NCI-H69 (cell line): ENCODE measurements at places on chromosomes 4 and X.

GRCh38 chr4:125369098-125369497 lies 54.3 kb downstream of the FAT4 start:
- no peak for DNase-seq

DNA sequence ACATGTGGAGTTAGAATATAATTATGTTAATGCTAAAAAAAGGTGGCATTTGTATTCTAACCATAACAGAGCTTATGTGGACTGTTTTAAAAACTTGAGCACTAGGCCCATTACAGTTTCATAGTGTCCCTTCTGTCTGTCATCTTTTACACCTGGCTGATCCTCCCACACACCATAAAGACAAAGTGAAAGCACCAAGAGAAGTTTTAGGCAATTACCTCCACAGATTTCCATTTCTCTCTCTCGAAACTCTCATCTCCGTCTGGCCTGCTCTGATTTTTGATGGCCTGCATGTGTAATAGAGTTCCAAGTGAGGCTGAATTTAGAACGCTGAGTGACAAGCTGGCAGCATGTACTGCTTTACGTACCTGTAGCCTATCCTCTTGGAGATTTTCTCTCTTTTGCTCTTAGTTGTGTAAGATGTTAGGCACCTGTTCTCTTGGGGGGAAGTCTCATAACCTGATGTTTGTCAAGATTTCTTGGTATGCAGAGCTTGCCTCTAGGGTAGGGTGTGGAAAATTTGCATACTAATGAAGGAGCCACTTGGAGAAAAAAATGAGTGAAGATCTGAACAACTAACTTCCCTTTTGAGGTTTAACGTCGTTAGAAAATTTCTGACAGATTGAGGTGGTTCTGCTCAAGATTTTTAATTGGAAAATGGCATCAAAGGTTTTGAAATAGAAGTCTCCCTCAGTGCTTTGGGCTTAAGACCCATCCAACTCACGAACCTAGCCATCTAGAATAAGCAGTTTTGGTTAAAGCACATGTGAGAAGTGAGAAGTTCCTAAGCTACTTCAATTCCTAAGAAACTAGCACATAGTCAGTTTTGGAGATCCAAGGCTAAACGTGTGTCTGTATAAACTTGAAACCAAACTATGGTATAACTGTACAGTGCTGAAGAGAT lies 57.6 kb upstream of the RAP1GDS1 start:
- DNase-seq = no peak

GRCh38 chr4:6153874-6154273 lies 46.5 kb downstream of the JAKMIP1 start:
- DNase-seq = no peak

DNA sequence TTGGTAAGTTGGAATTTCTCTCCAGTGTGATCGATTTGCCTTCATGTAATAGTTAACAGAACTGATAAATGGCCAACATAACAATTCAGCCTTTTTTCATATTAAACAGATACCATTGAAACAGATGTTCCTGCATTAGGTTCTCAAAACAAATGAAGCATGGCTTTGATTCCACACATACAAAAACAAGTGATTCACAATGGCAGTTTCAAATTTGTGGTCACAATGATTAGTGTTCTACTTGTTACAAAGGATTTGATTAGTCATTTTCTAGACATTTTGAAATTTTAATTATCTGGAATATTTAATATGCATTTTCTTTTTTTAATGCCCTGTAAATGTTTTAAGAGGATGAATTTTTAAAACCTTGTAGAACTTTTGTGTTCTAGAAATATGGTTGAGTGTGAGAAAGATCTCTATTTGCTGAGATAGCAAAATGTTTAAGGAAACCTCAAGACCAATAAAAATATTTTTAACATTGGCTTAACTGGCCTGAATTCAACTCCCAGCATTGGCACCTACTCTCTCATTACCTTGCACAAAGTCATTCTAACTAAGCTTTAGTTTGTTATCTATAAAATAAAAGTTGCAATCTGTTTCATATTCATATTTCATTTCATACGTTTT lies 18.9 kb upstream of the GLRA3 start:
- no peak for DNase-seq

DNA sequence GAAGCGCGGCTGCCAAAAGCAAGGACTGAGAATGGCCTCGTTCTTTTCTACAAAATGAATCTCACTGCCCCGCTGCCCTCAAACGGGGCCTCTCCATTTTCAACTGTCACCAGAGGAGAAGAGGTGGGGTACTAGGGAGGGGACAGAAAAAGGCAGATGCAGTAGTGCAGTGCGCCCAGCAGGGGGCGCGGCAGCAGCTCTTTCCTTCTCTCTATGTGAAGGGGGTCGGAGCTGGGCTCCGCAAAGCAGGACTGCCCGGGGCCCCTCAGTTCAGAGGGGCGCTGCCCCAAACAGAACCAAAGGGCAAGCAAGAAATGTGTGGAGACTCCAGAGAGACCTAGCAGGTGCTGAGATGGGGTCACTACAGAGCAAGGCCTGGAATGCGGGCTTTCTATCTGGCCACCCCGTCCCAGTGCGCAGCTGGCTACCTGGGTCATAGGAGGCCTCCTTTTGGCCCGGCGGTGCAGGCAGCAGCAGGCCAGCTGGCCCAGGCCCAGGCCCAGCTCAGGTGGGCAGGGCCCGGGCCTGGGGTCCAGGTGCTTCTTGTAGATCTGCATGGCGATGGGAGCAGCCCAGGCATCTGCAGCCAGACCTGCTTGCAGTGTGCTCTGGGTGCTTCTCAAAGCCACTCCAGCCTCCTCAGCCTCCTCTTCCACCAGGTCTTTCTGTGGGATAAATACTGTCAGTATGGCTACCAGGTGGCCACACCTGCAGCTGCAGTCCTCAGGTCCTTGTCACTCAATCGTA lies 5.9 kb downstream of the IRAK1 start:
- peak; percentile 22 for DNase-seq

GRCh38 chr4:136112116-136112515 lies 1420.2 kb downstream of the PCDH18 start:
- no peak for DNase-seq
